ENCODE measurements at places on chromosomes 7 and 10.

- DNase-seq: no peak
Measured at GRCh38 chr10:132815168-132815857, 29.4 kb upstream of the NKX6-2 start.

- DNase-seq: no peak
Measured at GRCh38 chr7:68073701-68074100, 1077.1 kb downstream of the TYW1 start.

DNA sequence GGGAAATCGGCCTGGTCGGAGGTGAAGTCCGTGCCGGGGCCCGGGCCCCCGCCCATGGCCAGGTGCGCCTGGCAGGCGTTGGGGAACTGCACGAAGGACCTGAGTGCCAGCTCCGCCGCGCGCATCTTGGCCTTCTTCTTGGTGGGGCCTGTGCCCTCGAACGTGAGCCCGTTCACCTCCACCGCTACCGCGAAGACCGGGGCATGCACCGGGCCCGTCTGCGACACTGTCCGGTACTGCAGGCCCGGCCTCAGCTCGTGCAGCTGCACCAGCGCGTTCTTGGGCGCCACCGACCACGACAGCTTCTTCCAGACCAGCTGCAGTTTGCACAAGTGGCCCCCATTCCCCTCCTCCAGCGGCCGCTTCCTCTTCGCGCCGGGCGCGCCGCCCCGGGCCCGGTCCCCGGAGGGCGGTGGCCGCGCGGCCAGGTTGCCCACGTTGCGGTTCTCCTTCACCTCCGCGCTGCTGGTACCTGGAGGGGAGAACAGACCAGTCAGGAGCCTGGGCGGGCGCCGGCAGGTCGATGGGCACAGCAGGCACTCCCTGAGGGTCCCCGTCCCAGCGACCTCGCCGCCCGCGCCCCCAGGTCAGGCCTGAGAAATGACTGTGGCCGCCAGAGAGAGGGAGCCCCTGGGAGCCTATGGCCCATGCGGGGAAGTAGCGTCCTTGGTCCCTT is 307.4 kb downstream of the WDR37 start:
- no peak for DNase-seq

- no peak for DNase-seq
Measured at GRCh38 chr10:34018129-34018528, 683.7 kb upstream of the NRP1 start.

GRCh38 chr10:50575477-50576244 is 48.1 kb downstream of the SGMS1 start:
- no peak for DNase-seq

- DNase-seq: no peak
Measured at GRCh38 chr10:97325754-97326153, 6.7 kb downstream of the FRAT1 start.

- DNase-seq: no peak
Measured at GRCh38 chr10:117312430-117312829, 62.8 kb downstream of the PDZD8 start.

GRCh38 chr7:124033095-124033806 is 384 bp upstream of the TMEM229A start:
- DNase-seq: no peak

DNA sequence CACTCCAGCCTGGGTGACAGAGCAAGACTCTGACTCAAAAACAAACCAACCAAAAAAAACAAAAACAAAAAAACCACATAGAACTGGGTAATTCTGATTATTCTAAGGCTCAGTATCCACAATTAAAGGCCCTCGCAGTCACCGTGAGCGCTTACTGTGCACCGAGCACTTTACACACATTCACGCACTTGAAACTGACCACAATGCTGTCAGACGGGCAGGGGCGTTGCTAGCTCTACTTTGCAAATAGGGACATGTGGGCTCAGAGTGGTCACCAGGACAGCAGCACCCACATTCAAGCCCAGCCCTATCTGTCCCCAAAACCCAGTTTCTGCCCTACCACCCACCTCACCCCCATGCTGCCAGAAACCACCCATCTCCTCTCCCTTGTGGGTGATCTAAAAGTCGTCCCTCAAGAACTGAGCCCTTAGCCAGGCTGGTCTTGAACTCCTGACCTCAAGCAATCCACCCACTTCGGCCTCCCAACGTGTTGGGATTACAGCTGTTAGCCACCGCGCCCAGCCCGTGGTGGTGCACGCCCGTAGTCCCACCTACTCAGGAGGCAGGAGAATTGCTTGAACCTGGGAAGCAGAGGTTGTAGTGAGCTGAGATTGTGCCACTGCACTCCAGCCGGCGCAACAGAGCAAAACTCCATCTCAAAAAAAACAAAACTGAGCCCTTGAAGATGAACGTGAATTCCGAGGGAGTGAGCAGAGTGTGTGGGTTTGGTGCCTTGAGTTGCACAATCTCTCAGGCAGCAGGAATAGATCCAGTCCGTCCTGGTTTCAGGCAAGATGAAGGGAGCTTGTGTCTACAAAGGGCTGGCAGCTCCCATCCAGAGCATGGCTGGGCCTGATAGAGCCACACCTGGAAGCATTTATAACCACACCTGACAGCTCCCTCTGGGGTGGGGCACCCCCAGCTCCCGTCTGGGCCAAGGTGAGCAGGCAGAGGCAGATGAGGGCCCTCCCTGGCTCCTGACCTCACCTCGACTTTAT is 5.4 kb upstream of the HSPB1 start:
- peak; percentile 87 for DNase-seq
